ENCODE measurements at places on chromosomes 6 and 20. TPM values are rescaled to one million over a fixed set of nuclear protein-coding genes. Genes with fewer than 3 reads are reported as not detected.

CYP21A2 gene
- 14.1 TPM for total RNA-seq

DNA sequence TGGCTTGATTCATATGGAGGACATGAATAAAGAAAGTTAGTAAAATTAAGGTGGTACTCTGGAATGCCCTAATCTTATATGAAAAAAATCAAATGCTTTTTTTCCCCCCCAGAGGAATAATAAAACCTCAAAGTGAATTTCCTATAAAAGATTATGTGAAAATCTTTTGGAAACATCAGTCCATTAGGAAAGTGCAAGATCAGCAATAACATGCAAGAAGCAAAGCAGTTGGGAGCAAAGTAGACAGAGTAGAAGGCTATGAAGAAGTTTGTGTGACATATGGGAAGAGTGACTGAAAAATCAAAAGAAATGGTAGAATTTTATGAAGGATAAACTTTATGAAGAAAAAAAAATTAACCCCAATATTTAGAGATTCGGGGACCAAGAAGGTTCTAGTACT lies 998.0 kb upstream of the EPHA7 start:
- no peak for DNase-seq

DNA sequence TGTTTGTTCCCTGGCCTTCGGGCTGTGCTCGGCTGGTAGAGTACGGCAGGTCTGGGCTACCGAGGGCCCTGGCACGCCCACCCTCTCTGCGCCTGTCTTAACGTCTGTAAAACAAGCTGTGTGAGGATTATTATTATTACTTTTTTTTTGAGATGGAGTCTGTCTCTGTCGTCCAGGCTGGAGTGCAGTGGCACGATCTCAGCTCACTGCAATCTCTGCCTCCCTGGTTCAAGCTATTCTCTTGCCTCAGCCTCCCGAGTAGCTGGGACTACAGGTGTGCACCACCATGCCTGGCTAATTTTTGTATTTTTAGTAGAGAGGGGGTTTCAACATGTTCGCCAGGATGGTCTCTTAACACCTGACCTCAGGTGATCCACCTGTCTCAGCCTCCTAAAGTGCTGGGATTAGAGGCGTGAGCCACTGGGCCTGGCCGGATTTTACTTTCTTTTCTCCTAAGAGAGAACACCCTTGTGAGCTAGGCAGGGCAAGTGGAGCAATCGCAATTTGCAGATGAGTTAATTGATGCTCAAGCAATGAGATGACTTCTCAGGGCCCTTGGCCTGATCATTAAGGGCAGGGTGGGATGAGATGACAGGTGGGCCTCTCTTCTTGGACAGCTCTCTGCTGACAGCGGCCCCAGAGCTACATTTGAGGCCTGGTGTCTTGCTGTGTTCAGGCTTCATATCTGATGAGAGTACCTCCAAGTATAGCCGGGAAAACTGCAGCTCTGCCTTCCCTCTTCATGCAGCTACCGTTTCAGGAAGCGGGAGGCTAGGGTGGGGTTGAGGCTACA lies 859 bp upstream of the SMIM29 start:
- no peak for DNase-seq

- DNase-seq: no peak
Measured at GRCh38 chr6:90386399-90387382, 90.0 kb upstream of the BACH2 start.

GRCh38 chr6:90621581-90621980 lies 34.7 kb upstream of the MAP3K7 start:
- no peak for DNase-seq

DNA sequence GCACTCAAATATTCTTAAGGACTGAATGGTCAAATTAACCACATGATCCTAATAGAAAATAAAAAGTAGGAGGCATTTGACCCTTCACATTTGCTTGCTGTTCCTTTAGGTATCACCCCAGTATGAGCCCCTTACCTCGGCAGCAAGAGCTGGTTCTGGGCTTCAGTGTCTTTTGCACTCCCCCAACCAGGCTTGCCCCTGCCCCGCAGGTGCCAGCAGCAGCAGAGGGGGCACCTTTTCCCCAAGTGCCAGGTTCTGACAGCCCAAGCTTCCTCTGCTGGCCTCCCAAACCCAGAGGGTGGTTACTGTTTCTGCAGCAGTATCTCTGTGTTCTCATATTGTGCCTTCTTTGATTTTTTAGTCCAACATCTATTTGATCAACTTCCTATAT lies 23.2 kb downstream of the UBE2V1 start:
- DNase-seq: no peak

DNA sequence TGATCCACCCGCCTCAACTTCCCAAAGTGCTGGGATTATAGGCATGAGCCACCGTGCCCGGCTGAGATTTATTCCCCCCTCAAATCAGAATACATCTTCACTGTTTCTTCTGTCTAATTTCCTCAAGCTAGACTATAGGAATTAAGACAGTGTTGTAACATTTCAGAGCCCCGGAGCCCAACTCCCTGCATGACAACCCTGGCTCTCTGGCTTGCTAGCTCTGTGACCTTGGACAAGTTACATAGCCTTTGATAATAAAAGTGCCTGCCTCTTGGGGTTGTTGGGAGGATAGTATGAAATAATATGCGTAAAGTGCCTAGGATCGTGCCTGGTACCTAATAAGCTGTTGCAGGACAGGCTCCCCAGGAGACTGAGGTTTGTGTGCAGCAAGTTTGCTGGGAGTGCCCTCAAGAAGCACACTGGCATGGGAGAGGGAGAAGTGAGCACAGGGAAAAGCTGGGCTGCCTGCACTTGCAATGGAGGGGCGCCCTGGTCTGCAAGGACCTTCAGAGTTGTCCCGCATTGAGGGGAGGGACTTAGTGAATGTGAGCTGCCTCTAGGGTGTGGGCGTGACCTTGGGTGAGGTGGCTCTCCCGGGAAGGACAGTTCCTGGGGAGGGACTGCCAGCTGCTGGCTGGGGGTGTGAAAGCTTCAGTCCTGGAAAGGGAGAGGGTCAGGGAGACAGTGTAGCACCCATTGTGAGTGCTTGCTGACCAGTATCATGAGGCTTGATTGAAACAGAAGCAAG lies 43.4 kb downstream of the TAF8 start:
- no peak for DNase-seq
